ENCODE measurements at places on chromosomes 7 and 10. TPM values are rescaled to one million over a fixed set of nuclear protein-coding genes. Genes with fewer than 3 reads are reported as not detected.

DNA sequence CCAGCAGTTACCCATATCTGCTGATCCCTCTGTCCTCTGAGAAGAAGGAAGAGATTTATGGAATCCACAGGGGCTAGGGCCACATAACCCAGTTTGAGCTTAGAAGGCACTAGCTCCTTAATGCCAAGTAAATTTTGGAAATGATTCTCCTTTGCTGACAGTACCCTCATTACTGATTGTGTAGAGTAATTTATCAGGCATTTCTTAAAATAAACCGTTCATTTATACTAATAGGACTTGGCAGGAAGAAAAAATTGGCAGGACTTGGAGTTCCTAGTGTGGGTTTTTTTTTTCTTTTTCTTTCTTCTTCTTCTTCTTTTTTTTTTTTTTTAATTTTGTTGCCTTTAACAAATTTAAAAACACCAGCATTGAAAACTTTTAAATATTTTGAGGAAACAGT is 645.7 kb downstream of the SUGCT start:
- no peak for DNase-seq

- DNase-seq: no peak
Observed at GRCh38 chr10:13915710-13916109, 328.9 kb downstream of the PRPF18 start.

ENTPD1 gene
- 141 TPM for total RNA-seq

MSS51 gene
- 1.4 TPM for total RNA-seq
